Left cardiac atrium (tissue), 4 donors: ENCODE measurements at places on chromosomes 6 and 20.
A peak's percentile ranks its signal among the peaks of the same experiment; 100 is the strongest.

- DNase-seq = no peak
These were observed 18.3 kb downstream of the CPNE5 start for GRCh38 chr6:36820700-36821580.

DNA sequence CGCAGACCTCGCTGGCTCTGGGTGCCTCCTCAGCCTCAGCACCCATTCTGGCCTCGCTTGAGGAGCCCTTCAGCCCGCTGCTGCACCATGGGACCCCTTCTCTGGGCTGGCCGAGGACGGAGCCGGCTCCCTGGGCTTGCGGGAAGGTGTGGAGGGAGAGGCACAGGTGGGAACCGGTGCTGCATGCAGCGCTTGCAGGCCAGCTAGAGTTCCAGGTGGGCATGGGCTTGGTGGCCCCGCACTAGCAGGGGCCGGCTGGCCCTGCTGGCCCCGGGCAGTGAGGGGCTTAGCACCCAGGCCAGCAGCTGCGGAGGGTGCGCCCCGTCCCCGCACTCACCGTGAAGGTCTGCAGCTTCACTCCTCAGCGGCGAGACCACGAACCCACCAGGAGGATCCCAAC, 30.4 kb downstream of the DEFB114 start:
- DNase-seq = no peak

DNA sequence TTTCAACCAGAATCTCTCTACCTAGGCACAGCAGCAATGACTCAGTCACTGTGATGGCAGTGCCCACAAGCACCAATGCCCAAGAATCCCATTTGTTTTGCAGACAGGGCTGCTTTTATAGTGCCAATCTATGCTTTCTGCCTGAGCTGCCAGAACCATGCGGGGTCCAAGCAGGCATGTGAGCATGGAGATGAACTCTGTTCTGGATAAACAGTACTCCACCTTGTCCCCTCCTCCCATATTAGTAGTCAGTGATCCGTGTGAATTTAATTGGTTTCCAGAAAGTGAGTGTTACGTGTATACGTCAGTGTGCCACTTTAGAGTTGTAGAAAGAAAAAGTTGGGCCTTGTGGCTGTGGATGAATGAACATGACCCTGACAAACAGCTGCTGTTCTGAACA, 79.4 kb downstream of the SASH1 start:
- DNase-seq = no peak

GRCh38 chr6:36129941-36130666, at the start of gene MAPK13:
TSS of gene MAPK13 (plus strand) at chr6:36130513. CDS start at chr6:36130583, 70 bp downstream.
- no peak for DNase-seq

- no peak for DNase-seq
These were observed 67.5 kb upstream of the FUT9 start for GRCh38 chr6:95948324-95948723.

DNA sequence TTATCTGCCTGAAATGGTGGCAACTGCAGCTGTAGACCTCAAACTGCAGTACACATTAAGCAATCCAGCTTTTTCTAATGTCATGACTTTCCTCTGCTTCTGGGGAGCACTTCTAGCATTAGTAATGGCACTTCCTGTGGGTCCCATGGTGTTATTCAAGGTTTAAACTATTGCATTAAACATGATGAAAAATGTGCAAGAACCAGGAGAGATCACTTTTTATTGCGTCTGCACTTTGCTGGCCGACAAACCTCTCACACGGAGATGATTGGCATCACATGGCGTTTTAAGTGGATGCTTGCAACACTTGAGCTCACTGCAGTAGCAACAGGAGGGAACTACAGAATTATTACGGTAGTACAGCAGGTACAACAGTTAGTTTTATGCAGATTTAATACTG, 148.4 kb downstream of the HIVEP2 start:
- DNase-seq = no peak

GRCh38 chr6:75791881-75792280, 42.8 kb downstream of the MYO6 start:
- no peak for DNase-seq

GRCh38 chr6:169131390-169131789, 122.3 kb downstream of the THBS2 start:
- no peak for DNase-seq

GRCh38 chr6:167567142-167568033, 242.5 kb downstream of the TTLL2 start:
- DNase-seq = no peak

GRCh38 chr20:31670371-31671228, 32.9 kb downstream of the COX4I2 start:
- peak; percentile 72 for DNase-seq

- no peak for DNase-seq
These were observed 122.6 kb upstream of the MLN start for GRCh38 chr6:33926451-33926850.

DNA sequence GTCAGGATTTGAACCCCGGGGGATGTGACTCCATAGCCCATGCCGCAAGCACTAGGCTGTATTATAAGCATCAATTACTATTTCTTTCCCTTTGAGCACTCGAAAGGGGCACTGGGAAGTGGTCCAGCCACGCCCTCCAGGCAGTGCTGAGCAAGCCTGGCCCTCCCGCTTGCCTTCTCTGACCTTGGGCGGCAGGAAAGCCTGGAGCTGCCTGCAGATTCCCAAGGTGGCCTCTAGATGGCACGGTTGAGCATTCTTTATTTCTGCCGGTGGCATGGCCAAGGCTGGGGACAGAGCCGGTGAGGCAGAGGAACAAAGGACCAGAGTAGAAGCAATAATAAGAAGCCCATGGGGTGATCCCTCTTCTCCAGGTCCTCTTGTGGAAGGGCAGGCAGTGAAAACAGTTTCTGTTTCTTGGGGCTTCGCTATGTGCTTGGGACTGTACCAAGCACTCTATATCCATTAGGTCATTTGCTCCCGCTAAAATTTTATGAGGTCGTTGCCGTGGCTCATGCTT, 32.0 kb downstream of the ARHGAP40 start:
- DNase-seq = peak; percentile 38

- no peak for DNase-seq
These were observed 6.1 kb upstream of the ULBP3 start for GRCh38 chr6:150075034-150075421.

GRCh38 chr6:30679765-30680535, 6.5 kb downstream of the PPP1R18 start:
- no peak for DNase-seq

GRCh38 chr6:27829453-27830211, 82.6 kb downstream of the OR2B2 start:
- no peak for DNase-seq

DNA sequence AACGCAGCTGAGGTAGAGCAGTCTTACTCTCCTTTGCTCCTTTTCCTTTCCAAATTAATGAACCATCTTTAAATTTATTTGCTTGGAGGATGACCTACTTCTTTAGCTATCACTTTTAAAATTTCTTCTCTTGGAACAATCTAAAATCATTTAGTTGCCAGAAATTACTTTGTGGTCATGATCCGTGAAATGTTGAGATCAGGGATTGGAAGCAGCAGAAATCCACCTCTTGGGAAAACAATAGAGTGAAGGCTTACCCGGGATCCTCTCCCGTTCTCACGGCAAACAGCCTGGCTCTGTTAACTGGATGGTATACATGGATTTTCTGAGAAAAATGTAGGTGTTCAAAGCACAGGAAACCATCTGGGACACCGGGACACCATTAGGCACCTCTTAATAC, 7.7 kb downstream of the AKAP12 start:
- DNase-seq = no peak

DNA sequence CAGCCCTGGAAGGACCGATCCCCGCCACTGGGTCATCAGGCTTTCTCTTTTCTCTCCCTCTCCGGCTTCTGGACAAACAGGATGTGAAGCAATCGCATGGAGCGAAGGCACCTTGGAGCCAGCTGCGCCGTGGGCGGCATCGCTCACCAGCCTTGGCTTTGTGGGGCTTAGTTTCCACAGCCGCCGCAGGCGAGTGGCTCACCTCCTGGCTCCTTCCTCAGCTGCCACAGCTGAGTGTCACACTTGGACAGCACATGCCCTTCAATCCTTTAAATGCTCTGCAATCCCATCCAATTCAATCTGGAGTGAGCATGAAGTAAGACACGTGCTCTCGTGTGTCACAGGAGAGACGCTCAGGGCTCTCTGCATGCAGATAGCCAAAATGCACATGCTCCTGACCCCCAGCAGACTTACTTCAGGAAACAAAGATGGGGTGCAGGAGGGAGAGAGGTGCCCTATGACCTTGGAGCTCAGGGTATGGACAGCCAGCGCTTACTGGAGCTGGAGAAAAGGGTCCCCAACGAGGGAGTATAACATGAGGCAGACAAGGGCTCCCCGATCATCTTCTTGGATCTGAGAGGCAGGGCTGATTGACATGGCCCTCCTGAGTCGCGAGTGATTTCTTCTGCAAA, 70.9 kb downstream of the BMP7 start:
- DNase-seq = no peak

GRCh38 chr6:34589140-34589539, 33.0 kb upstream of the SPDEF start:
- no peak for DNase-seq

DNA sequence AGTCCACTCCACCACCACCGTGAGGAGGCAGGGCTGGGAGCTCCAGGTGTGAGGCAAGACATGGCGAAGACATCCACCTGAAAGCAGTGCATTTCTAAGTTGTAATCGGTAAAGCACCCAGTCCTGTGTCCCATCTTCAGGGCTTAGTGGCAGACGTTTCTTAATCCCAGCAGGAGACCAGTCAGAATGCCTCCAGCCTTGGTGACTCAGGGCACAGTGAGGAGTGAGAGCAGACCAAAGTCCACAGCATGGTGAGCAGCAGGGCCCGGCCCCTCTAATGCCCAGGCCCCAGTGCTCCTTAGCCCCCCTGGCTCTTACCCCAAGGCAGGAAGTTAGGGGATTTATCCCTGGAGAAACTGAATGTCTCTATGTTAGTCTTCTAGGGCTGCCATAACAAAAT, 183.9 kb downstream of the SYNDIG1 start:
- DNase-seq = no peak

DNA sequence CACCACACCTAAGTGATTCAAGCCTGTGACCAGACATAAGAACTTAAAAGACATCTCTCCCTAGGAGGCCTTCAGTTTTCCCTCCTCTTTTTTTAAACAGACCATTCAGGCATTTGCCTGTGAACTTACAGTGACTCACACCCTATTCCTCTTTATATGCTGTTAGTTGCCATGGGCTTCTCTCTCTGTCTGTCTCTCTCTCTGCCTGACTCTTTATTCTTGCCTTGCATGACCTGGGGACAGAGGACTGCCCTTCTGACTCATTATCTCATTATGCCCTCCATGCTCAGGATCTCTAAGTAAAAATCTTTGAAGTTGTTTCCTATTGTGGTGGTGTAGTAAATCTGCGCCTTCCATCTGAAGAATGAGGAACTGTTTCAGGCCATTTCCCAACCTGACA, 442.2 kb upstream of the MAN1A1 start:
- no peak for DNase-seq

DNA sequence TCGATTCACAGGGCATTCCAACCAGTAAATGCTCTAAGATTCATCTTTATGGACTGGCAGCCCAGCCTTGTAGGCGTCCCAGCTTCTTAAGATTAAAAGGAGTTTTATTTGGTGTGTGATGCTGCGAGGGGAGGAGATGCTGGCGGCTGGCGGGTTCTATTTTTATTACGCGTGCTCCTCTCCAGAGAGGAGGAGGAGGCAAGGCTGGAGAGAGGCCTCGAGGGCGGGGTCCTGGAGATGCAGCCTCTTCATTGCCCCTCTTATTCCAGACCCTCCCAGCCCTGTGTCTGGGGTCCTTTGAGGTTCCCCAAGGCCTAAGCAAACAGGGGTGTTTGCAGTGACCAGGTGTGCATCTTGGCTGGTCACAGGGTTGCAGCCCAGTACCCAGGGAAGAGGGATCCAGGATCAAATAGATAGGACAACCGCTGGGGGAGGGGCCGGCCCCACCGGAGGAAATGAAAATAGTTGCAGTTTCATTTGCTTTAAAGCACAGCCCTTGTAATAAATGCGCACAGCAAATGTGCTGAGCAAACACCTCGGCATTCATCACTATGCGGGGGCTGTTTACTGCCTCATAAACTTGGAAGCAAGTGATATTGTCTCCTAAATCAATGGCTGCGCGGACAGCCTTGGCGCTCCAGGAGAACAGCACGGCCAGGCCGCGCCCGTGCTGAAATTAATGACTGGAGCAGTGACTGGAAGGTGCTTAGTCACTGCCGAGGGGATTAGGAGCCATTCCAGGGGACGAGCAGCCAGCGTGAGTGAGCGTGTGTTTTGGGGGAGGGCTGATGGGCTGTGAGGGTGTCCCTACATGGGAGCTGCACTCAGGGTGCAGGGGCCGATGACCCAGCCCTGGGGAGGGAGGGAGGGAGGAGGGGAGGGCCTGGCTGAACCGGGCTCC, 83.0 kb downstream of the TMEM242 start:
- DNase-seq = peak; percentile 64

- DNase-seq = no peak
These were observed 113.4 kb downstream of the SCP2D1 start for GRCh38 chr20:18926965-18927364.
